ENCODE measurements at places on chromosomes 13 and 19. TPM values are rescaled to one million over a fixed set of nuclear protein-coding genes. Genes with fewer than 3 reads are reported as not detected.

- H3K27me3 ChIP-seq = no peaks in the 10 kb centered on the region
- no peak for DNase-seq
- H3K4me1 ChIP-seq = peaks cover 13% of the 10 kb centered on the region
- H3K27ac ChIP-seq = peak overlapping the region; percentile 96
- peak overlapping the region; percentile 83 for H3K4me3 ChIP-seq
Measured at GRCh38 chr13:106566641-106567473, 1.1 kb downstream of the ARGLU1 start.

DNA sequence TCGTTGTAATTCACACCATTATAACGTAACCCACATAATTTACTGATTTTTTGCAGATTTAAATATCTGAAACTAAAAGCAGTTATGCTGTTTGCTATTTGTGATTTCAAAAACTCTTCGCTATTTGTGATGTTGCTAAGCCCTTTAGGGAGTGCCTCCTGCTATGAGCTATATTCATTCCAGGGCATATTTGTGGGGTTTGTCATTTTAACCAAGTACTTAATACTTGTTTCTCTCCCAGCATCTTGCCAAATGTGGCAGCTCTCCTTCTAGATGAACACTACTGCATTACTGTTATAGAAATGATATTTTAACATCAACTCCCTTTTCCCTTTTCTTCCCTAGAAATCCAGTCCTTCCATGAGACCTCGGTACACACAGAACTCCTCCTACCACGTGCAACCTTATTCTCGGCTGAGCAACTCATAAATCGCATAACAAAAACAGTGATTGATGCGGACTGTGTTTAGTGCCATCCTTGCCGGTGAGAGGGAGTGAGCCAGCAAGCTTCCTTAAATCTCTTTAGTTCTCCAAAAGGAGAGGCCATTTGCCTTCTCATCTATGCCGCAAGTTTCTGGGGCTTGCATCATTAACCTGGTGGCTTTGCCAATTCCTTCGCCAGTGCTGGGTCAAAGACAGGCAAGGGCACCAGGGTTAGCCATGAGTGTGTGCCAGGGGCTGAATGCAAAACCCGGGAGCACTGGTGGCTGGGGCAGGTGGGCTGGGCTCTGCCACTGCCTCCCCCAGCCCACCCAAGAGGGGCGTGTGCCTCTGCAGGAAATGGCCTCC is 33.4 kb downstream of the RFX2 start:
- no peak overlapping the region for H3K4me3 ChIP-seq
- no peaks in the 10 kb centered on the region for H3K27me3 ChIP-seq
- DNase-seq = no peak
- no peak overlapping the region for H3K27ac ChIP-seq
- H3K36me3 ChIP-seq = no peaks in the 10 kb centered on the region

- H3K4me1 ChIP-seq = no peaks in the 10 kb centered on the region
- DNase-seq = no peak
- H3K27me3 ChIP-seq = no peaks in the 10 kb centered on the region
- H3K27ac ChIP-seq = no peak overlapping the region
- no peaks in the 10 kb centered on the region for H3K36me3 ChIP-seq
Measured at GRCh38 chr19:30336290-30336689, 35.9 kb upstream of the ZNF536 start.

DNA sequence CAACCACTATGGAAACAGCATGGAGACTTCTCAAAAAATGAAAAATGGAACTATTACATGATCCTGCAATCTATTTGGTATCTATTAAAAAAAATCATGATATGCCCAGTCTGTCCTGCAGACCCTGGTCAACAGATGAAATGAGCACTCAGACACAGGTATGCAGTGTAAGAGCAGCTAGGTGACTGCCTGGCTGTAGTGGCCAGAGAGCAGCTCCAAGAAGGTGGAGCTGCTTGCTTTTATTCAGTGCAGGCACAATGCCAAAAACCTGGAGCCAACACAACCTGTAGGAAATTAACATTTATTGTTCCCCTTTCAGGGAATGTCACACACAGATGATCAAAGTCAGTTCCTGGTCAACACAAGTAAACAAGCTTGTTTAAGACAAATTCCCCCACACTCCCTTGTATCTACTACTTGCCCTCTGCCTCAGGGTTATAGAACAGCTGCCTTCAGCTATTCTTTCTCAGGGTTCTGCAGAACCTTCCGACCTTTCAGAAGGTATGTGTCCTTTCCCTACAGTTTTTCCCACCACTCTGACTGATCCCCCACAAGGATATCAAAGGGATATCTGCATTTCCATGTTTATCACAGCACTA is 933.7 kb upstream of the SLITRK5 start:
- no peak for DNase-seq
- H3K4me3 ChIP-seq = no peak overlapping the region
- H3K36me3 ChIP-seq = no peaks in the 10 kb centered on the region
- no peaks in the 10 kb centered on the region for H3K4me1 ChIP-seq

GRCh38 chr13:109215377-109215776 is 571.0 kb downstream of the IRS2 start:
- no peaks in the 10 kb centered on the region for H3K36me3 ChIP-seq
- DNase-seq = no peak
- no peak overlapping the region for H3K27ac ChIP-seq
- no peak overlapping the region for H3K4me3 ChIP-seq

DNA sequence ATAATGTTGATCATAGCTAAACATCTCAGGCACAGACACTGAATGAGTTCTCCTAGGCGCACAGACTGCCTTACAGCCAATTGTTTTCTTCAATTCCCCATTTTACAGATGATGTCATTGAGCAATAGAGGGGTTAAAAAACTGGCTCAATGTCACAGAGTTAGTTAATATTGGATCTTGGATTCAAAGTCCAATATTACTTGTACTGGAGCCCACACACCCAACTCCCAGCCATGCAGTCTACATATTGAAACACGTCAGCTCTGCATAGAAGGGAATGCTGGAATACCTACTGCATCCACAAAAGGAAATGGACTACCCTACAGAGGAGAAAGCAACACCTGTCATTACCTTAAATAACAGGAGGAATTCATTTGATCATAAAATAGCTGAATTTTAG is 76.1 kb upstream of the SLC15A1 start:
- H3K27me3 ChIP-seq = no peaks in the 10 kb centered on the region
- H3K27ac ChIP-seq = no peak overlapping the region
- DNase-seq = no peak
- H3K36me3 ChIP-seq = no peaks in the 10 kb centered on the region
- H3K4me3 ChIP-seq = no peak overlapping the region

GRCh38 chr13:46559272-46559805 is 6.4 kb downstream of the LRCH1 start:
- H3K4me3 ChIP-seq = no peak overlapping the region
- H3K27me3 ChIP-seq = no peaks in the 10 kb centered on the region
- peaks cover 1% of the 10 kb centered on the region for H3K36me3 ChIP-seq
- peaks cover 10% of the 10 kb centered on the region for H3K4me1 ChIP-seq
- no peak overlapping the region for H3K27ac ChIP-seq

DNA sequence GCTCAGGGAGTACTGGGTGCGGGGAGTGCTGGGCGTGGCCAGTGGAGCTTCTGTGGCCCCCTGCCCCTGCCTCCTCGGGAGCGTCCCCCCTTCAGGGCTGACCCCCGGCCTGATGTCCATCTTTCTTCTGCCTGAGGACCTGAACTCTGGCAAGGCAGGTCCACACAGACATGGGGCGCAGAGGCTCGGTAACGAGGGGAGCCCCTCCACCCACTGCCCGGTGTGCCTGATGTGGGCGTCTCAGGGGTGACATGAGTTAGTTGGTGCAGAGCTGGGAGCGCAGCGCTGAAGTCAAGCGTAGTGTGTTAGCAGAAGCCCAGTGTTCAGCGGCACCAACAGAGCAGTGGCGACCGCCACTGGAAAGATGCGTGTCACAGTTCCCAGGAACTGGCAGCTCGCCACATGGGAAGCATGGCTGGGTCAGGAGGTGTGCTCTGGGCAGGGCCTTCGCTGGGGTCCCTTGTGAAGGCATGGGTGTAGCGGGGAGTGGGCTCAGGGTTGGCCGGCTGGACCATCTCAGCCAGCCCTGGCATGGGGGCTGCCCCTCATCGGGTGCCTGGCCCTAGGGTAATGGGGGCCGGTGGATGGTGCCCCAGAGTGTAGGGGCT is 11.5 kb downstream of the THOP1 start:
- H3K4me1 ChIP-seq = no peaks in the 10 kb centered on the region
- H3K27ac ChIP-seq = no peak overlapping the region
- H3K27me3 ChIP-seq = no peaks in the 10 kb centered on the region

GRCh38 chr13:54077569-54077968 is 1049.0 kb downstream of the OLFM4 start:
- H3K27ac ChIP-seq = no peak overlapping the region
- no peaks in the 10 kb centered on the region for H3K27me3 ChIP-seq
- H3K36me3 ChIP-seq = no peaks in the 10 kb centered on the region

DNA sequence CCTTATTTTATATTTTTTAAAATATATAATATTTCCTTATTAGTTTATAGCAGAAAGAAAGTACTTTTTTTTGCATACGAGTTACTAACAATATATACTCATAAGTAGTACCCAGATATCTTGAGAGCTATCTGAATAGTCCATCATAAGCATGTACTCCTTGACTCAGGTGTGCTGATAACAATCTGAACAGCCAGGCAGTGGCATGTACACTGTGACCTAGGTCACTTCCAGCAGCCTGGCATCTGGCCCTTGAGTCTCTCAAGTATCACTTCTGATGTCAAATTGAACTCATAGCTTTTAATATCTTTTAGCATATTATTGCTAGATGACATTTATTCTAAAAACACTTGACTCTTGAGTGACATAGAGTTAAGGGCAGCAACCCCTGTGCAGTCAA is 1576.7 kb downstream of the SLITRK1 start:
- no peaks in the 10 kb centered on the region for H3K27me3 ChIP-seq
- no peak for DNase-seq
- no peaks in the 10 kb centered on the region for H3K4me1 ChIP-seq

ZFR2 gene
- total RNA-seq = 0.18 TPM

HSPB6 gene
- 0.51 TPM for total RNA-seq

- no peaks in the 10 kb centered on the region for H3K4me1 ChIP-seq
- no peak overlapping the region for H3K4me3 ChIP-seq
- H3K27me3 ChIP-seq = no peaks in the 10 kb centered on the region
- no peaks in the 10 kb centered on the region for H3K36me3 ChIP-seq
- H3K27ac ChIP-seq = no peak overlapping the region
Measured at GRCh38 chr19:45144431-45145269, 16.1 kb downstream of the NKPD1 start.

- no peak overlapping the region for H3K27ac ChIP-seq
- H3K4me1 ChIP-seq = no peaks in the 10 kb centered on the region
- DNase-seq = no peak
Measured at GRCh38 chr19:42440357-42441048, 2.2 kb downstream of the CXCL17 start.

- H3K27me3 ChIP-seq = no peaks in the 10 kb centered on the region
- H3K4me3 ChIP-seq = no peak overlapping the region
- no peak overlapping the region for H3K27ac ChIP-seq
- peaks cover 1% of the 10 kb centered on the region for H3K36me3 ChIP-seq
Measured at GRCh38 chr19:18499055-18499775, 22.7 kb downstream of the ELL start.

HSH2D gene
- total RNA-seq = 81.7 TPM

- no peak for DNase-seq
- peaks cover 17% of the 10 kb centered on the region for H3K4me1 ChIP-seq
- H3K27ac ChIP-seq = no peak overlapping the region
- H3K36me3 ChIP-seq = no peaks in the 10 kb centered on the region
Measured at GRCh38 chr13:97273341-97273831, 51.3 kb downstream of the MBNL2 start.

- no peak overlapping the region for H3K27ac ChIP-seq
- no peaks in the 10 kb centered on the region for H3K27me3 ChIP-seq
- DNase-seq = no peak
Measured at GRCh38 chr13:49827336-49827735, 34.9 kb upstream of the KPNA3 start.

GFY gene
- total RNA-seq = not detected

GRCh38 chr13:113948034-113948742 is 25.7 kb downstream of the C13orf46 start:
- no peak overlapping the region for H3K27ac ChIP-seq
- H3K4me3 ChIP-seq = no peak overlapping the region

ZNF491 gene
- total RNA-seq = 0.51 TPM

- no peaks in the 10 kb centered on the region for H3K27me3 ChIP-seq
- H3K4me1 ChIP-seq = no peaks in the 10 kb centered on the region
- no peak overlapping the region for H3K4me3 ChIP-seq
- H3K27ac ChIP-seq = no peak overlapping the region
Measured at GRCh38 chr13:72504131-72504841, 223.1 kb downstream of the MZT1 start.

ZNF564 gene
- total RNA-seq = 7.4 TPM

GRCh38 chr19:1491849-1492170 is 829 bp downstream of the REEP6 start:
- no peak for DNase-seq
- no peaks in the 10 kb centered on the region for H3K4me1 ChIP-seq
- H3K27ac ChIP-seq = no peak overlapping the region
- H3K36me3 ChIP-seq = no peaks in the 10 kb centered on the region
- H3K4me3 ChIP-seq = no peak overlapping the region
- no peaks in the 10 kb centered on the region for H3K27me3 ChIP-seq

DNA sequence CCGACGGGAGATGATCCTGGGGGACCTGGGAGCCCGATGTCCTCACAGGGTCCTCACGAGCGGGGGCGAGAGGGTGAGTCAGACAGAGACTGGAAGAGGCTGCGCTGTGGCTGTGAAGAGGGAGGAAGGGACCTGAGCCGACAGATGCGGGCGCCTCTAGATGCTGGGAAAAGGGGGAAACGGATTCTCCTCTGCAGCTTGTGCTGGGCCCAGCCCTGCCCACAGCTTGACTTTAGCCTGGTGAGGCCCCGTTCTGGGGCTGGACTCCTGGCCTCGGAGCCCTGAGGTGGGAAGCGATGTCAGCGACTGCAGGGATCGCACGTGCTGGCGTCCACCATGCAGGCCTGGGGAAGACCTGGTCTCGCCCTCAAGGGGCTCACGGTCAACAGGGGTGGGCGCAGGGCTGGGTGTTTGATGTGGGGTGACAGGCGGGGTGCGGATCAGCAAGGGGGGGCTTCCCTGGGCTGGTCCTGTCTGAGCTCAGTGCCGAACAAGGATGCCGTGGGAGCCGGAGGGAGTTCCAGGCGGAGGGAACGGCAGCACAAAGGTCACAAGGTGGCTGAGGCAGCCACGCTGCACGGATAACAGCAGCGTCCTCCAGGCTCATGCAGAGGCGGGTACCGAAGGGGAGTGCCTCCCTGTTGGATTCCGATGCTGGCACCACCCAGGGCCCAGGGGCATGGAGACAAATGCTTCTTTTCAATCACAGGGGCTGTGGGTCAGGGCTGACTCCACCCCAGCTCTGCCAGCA is 31.8 kb downstream of the PIP5K1C start:
- no peaks in the 10 kb centered on the region for H3K27me3 ChIP-seq
- no peak overlapping the region for H3K4me3 ChIP-seq
- no peak for DNase-seq
- peaks cover 4% of the 10 kb centered on the region for H3K36me3 ChIP-seq
- H3K4me1 ChIP-seq = peaks cover 26% of the 10 kb centered on the region
- H3K27ac ChIP-seq = no peak overlapping the region

ZNF77 gene
- total RNA-seq = 3.1 TPM

DNA sequence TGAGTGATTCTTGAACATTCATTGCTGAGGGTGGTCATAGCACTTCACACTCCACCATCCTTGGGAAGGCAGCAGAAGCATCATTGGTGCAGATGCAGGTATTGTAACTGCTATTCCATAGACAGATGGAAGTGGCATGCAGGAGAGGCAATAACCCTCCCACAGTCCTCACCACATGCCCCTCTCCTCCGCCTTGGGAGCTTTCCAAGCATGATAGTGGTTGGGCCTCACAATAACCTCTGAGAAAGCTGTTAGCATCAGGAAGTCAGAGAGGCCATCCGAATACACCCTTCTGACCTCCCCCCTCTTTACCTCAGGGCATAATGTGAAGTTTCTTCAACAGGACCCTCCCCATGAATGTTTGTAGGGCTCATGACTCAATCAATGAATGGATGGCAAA is 177.9 kb downstream of the KATNAL1 start:
- no peaks in the 10 kb centered on the region for H3K4me1 ChIP-seq
- no peak overlapping the region for H3K4me3 ChIP-seq
- H3K27ac ChIP-seq = no peak overlapping the region
